Activated CD4-positive, alpha-beta T cell treated with anti-CD3 and anti-CD28 coated beads, Interleukin-2, amount 10 ng/mL, durations not matched to agents 7 days and 5 days (primary cell): ENCODE measurements at places on chromosomes 12 and 14.

- DNase-seq: no peak
These were observed 7.6 kb upstream of the CDC42BPB start for GRCh38 chr14:103064978-103065377.

GRCh38 chr14:100587086-100587762 lies at the start of gene BEGAIN:
Gene BEGAIN (minus strand): TSS chr14:100587417. CDS start chr14:100587290, 127 bp downstream.
- no peak for DNase-seq

DNA sequence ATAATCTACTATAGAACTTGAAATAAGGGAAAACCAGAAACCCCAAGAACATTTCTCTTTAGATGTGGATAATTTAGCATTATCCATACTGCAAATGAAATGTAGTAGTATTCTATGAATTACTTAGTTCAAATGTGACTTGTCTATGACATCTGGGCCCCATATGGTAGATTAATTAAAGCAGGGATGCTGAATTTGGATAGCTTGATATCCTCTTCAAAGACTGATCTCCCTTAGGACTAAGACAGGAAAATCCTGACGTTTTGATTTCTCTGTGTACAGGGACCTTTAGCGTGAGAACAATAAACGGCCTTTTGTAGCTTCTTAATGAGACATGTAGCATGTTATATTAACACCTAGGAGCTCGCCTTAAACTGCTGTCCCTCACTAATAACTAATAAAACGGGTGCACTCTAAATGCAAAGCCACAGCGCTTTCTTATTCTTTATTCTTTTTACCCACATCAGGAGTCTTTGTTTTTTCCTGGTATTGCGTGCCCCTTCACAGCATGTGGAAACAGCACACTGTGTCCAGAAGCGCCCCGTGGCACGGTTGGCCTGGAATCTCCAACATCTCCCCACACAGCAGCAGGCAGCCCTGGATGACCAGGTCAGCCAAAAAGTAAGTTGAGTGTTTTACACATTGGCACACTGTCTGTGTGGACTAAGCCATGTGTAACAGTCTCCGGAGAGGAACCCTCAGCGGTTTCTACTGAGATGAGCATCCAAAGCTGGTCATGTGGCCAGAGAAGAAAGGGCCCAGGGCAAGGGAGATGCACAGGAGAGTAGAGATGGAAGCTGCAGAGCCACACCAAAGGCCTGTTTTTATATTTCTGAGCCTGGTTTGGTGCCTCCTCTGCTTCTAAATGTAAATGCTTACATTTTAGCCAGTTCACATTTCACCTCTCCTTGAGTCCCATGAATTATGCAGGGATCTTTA lies 93.1 kb downstream of the SRGAP1 start:
- no peak for DNase-seq

DNA sequence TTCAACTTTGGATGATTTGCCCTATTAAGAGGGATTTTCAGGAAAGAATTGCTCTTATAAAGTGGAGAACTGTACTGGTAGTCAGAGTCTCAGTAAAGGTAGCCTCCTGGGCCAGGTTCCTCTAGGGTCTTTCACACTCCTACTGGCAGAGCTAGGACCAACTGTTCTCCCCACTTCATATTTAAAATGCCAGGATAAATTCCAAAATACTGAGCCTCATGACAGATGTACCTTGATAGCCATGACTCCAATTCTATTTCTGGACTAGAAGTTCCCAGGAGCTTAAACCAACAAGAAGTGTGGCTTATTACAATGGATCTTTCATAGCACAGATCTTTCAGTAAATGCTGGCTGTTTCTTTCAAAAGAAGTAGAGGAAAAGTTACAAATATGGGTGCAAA lies 126.5 kb downstream of the C12orf75 start:
- no peak for DNase-seq

GRCh38 chr12:32499048-32499447 lies 99.7 kb downstream of the FGD4 start:
- DNase-seq: no peak

DNA sequence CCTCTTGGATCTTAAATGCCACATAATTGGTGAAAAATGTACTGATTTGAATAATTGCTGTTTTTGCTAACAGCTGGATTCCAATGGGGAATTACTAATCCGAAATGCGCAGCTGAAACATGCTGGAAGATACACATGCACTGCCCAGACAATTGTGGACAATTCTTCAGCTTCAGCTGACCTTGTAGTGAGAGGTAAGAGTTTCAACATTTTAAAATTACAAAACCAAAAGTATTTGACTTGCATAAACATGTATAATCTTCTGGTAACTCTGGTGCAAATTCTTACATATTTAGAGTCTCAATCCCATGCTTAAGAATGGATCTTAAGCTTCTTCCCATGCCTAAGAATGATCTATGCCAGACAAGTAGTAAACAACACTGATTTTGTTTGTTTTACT lies 229.1 kb upstream of the PDZRN4 start:
- DNase-seq: no peak

GRCh38 chr14:20836668-20837338 lies 34.2 kb upstream of the RNASE1 start:
- no peak for DNase-seq

- no peak for DNase-seq
These were observed 170.9 kb upstream of the PTPRQ start for GRCh38 chr12:80273144-80273543.

DNA sequence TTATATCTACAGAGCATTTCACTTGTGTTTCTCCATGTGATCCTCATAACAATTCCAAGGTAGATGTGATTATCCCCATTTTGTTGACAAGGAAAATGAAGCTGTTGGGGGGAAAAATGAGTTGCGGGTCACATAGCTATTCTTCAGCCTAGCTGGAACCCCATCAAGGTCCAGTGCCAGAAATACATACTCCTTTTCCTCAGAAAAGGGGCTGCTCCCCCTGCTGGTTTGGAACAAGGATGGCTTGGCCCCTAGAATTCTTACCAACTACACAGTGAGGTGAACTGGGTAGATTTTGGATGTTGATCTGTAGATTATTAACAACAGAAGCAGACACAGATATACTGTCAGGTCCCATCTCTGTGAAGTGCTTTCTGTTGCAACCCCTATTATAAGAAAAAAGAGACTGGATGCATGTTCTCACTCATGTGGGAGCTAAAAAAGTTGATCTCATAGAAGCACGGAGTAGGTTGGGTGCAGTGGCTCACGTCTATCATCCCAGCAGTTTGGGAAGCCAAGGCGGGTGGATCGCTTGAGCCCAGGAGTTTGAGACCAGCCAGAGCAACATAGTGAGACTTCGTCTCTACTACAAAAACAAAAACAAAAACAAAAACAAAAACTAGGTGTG lies 8.9 kb downstream of the IKZF4 start:
- DNase-seq: peak; percentile 67

GRCh38 chr12:110354172-110354780 lies 49.2 kb downstream of the ANAPC7 start:
- no peak for DNase-seq

DNA sequence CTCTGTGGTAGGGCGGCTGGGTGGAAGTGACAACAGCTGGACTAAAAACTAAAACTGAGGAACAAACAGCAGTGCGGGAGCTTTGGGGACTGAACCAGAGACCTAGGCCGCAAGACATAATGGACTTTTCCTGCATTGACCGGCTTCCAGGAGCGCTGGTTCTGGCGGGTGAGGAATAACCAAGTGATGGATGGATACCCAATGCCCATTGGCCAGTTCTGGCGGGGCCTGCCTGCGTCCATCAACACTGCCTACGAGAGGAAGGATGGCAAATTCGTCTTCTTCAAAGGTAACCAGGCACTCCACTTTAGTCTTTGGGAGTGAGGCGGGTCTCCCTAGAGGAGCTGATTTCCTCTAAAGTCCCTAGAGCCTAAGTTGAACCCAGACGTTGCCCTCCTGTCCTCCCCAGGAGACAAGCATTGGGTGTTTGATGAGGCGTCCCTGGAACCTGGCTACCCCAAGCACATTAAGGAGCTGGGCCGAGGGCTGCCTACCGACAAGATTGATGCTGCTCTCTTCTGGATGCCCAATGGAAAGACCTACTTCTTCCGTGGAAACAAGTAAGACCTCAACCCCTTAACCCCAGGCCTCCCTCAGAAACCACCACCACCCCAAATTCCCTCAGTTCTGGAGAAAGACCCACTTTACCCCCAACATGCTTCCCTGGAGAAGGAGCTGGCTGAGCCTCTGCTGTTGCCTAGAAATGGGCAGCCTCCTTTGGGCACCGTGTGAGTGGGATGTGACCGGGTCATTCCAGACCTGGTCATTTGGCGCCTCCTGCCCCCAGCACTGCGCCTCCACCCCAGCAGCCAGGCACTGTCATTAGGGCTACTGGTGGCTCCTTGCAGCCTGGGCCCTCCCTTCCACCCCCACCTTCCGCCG lies 8.1 kb downstream of the MMP14 start:
- no peak for DNase-seq

DNA sequence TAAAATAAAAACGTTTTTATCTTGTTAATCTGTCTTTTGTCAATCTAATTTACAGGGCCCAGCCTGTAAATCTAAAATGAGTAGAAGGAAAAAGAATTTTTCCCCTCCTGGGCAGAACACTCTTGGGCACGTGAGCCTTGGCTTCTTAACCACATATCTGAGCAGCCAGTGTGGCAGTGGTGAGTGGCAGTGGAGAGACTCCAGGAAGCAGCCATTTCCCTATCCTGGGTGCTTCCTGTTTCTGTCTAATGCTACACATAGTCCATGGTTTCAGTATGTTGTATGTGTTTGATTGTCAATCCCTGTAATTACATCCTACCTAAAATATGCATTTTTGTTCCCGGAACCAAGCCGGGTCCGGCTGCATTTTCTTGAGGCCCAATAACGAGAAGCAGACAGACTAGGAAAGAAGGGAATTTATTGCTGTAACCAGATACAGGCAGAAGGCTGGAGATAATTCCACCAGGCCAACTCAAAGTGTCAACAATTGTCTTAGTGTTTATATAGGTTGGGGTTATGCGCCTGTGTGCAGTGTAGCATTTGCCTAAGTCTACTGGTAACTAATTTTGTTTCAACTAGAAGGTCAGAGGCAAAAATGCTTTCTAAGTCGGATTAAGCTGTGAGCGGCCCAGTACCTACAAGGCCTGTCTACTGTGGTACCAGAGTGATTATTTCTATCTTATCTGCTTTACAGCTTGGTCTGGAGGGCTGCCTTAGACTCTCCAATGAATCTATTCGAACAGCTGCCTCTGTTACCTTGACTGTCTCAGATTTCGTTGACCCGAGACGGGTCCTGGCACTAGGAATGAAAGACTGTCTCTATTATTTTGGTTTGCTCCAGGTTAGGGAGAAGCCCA lies 82.4 kb upstream of the RESF1 start:
- DNase-seq: no peak

DNA sequence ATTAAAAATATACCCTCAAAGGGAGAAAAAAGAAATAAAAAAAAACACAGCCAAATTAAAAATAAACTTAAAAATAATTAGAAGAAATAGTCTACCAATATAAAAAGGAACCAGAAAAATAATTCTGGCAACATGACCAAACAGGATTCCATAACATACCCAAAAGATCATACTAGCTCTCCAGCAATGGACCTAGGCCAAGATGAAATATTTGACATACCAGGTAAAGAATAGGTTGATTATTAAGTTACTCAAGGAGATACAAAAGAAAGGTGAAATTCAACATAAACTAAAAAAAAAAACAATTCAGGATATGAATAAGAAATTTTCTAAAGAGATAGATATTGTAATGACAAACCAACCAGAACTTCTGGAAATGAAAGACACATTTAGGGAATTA lies 121.3 kb upstream of the SCAF11 start:
- DNase-seq: no peak

- DNase-seq: no peak
These were observed 581.1 kb downstream of the SLC16A7 start for GRCh38 chr12:60176891-60177290.

- no peak for DNase-seq
These were observed 90.9 kb downstream of the ACTN1 start for GRCh38 chr14:68888025-68888850.

DNA sequence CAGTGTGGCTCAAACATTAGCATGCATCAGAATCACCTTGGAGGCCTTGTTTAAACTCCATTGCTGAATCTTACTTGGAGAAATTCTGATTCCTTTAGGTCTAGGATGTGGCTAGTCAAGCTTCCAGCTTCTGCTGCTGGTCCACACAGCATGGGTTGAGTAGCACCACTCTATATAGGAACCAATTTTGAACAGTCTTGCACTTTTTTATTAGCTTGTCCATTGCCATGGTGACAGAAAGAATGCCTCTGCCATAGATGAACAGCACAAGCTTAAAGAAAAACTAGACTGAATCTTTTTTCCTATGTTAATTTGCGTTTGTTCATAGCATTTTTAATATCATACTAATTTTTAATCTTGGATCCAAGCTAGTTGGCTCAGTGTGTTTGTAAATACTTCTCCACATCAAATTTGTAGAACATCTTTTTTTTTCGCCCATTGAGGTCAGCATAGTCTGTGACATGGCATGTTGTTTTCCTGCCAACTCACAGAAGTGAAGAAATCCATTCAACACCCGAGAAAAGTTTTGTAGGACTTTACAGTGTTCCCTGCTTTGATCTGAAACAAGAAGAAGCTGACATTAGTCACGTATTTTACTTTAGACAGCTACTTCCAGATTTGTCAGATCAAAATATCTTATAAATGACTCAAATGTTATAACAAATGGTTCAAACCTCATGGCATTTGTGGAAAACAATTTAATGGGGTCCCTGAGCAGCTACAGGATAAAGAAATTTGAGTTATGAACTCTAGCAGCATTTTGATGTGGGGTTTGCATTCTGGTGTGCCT lies 438.8 kb downstream of the EGLN3 start:
- DNase-seq: no peak

- DNase-seq: no peak
These were observed 288.6 kb downstream of the DPF3 start for GRCh38 chr14:72605096-72605920.
